Bronchial epithelial cell (primary cell): ENCODE measurements at places on chromosomes 7 and 10. TPM values are rescaled to one million over a fixed set of nuclear protein-coding genes. Genes with fewer than 3 reads are reported as not detected.

The NAT16 gene
- total RNA-seq: not detected in 2 replicates

The MGAM2 gene
- under 0.01 TPM in 1 of 2 replicates, not detected in the other for total RNA-seq

The HOXA10 gene
- total RNA-seq: not detected in 2 replicates

The BAMBI gene
- 8.7 and 28.5 TPM in 2 replicates for total RNA-seq

The FOXP2 gene
- total RNA-seq: 5.3 and 7.9 TPM in 2 replicates

The CYP3A4 gene
- total RNA-seq: 0.26 TPM in 1 of 2 replicates, not detected in the other

The EN2 gene
- not detected in 2 replicates for total RNA-seq

The STK32C gene
- 9.7 and 14.6 TPM in 2 replicates for total RNA-seq

The CHAT gene
- total RNA-seq: not detected in 2 replicates

The VKORC1L1 gene
- total RNA-seq: 8.4 and 11.6 TPM in 2 replicates

The ASB10 gene
- not detected in 2 replicates for total RNA-seq

The A1CF gene
- not detected in 2 replicates for total RNA-seq

The BEND7 gene
- 1.3 and 4.2 TPM in 2 replicates for total RNA-seq

The CPSF4 gene
- total RNA-seq: 48.3 and 54.5 TPM in 2 replicates

The GIMAP1 gene
- not detected in 2 replicates for total RNA-seq

The CHN2 gene
- total RNA-seq: 0.53 TPM in 1 of 2 replicates, not detected in the other
